Heart left ventricle (tissue), 16 donors: ENCODE measurements at places on chromosomes 7 and 10. TPM values are rescaled to one million over a fixed set of nuclear protein-coding genes. Genes with fewer than 3 reads are reported as not detected.

GRCh38 chr10:34049469-34049868, 715.0 kb upstream of the NRP1 start:
- DNase-seq: no peak

DNA sequence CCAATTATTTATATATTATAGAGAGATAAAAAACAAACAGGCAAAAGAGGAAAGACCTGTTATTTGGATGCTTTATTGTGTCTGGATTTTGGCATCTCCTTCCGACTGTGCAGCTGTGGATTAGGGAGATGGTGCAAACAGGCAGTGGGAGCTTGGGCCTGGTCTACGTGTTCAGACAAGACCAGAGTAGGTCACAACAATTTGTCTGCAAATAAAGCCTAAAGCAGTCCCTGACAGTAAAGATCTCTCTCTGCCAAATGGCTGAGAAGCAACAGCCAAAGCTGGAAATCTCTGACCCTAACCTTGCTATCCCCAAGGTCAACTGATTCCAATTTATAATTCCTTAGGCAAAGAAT, 82.0 kb downstream of the ABLIM1 start:
- no peak for DNase-seq

- DNase-seq: no peak
Measured at GRCh38 chr10:52469970-52470705, 156.1 kb downstream of the DKK1 start.

GRCh38 chr10:84546609-84547008, 218.2 kb downstream of the CCSER2 start:
- DNase-seq: no peak

- no peak for DNase-seq
Measured at GRCh38 chr7:111238886-111239285, 148.0 kb downstream of the LRRN3 start.

GRCh38 chr10:6755781-6756460, 175.8 kb upstream of the PRKCQ start:
- DNase-seq: no peak

- no peak for DNase-seq
Measured at GRCh38 chr10:111130471-111130870, 53.6 kb downstream of the ADRA2A start.

DNA sequence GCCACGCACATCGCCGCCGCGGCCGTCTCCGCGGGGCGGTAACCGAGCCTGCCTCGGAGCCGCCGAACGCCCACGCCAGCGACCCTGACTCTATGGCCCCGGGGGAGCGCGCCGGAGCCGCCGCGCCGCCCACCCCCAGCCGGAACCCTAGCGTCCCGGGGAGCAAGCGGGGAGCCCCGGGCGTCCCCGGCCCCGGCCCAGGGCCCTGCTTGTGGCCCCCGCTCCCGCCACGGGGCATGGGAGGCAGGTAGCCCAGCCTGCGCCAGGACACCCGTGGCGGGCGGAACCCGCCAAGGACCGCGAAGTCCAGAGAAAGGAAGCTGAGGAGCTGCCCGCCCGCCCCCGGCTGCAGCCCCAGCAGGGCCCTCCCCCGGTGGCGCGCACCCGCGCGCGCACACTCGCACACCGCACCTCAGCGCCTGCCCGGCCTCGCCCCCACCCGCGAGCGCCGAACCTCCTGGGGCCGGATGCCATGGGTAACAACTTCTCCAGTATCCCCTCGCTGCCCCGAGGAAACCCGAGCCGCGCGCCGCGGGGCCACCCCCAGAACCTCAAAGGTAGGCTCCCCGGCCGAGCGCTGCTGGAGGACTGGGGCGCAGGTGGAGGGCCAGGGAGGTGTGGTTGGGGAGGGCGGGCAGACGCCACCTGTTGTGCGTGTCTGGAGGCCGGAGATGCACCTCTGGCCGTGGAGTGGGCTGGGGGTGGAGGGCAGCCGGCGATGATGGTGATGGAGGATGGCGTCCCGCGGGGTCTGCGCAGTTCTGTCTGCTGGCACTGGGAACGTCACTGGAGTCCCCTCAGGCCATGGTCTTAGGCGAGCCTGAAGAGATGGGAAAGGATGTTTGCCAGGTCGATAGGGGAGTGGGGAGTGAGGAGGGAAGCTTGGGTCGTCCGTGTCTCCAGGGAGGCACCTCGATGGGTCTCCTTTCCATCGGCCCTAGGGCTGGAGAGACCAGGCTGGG, 692 bp downstream of the NEURL1 start:
- no peak for DNase-seq

DNA sequence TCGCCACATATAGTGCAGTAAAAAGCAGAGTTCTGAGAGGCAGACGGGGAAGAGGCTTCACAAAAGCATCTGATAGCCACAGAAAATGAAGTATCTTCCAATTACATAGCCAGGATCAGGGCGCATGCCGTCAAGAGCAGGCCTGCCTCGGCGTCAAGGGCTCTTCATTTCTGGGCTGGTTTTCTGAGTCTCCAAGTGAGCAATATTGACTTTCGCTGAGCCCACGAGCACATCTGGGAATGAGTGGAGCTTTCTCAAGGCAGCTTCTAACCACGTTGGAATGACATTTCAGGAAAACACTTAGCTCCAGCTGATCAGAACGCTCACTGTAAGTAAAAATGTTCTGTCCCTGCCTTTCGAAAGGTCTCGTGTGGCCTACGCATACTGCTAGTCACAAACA, 51.9 kb downstream of the CLRN3 start:
- DNase-seq: no peak

DNA sequence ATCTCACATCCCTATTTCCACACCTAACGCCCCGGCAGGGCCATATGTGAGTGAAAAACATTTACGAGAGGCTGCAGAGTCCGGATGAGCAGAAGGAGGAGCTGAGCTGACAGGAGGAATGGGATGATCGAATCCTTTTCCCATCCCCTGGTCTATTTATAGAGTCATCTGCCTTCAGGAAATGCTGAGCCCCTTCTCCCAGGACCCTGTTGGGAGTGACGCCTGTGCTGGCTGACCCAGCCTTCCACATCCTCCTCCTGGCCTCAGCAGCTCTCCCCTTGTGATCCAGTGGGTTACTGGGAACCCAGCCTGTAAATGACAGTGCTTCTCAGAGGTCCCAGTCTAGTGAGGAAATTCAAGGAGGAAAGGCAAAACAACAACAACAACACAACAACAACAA, 16.6 kb downstream of the DENND2A start:
- peak; percentile 60 for DNase-seq

The PRF1 gene
- 3.6 TPM for total RNA-seq

The TSPAN33 gene
- total RNA-seq: 8.8 TPM

- no peak for DNase-seq
Measured at GRCh38 chr7:101950450-101951119, 133.2 kb downstream of the CUX1 start.

DNA sequence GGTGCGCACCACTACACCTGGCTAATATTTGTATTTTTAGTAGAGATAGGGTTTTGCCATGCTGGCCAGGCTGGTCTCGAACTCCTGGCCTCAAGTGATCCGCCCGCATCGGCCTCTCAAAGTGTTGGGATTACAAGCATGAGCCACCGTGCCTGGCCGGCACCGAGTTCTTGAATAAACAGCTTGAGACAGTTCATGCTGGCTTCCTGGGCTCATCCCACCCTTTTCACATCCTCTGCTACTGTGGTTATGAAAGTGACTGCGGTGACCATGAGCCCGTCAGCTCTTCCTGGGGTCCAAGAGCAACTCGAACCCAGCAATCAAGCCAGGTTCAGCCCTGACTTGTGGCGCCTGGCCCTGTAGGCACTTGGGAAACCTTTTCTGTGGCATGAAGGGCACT, 38.7 kb downstream of the HIP1 start:
- no peak for DNase-seq

GRCh38 chr7:143172354-143172753, 10.9 kb upstream of the TAS2R39 start:
- no peak for DNase-seq

The SLC39A12 gene
- not detected for total RNA-seq

The ZNF365 gene
- total RNA-seq: 0.19 TPM

The VGF gene
- total RNA-seq: not detected

- DNase-seq: no peak
Measured at GRCh38 chr10:73979141-73979808, 18.6 kb upstream of the VCL start.

DNA sequence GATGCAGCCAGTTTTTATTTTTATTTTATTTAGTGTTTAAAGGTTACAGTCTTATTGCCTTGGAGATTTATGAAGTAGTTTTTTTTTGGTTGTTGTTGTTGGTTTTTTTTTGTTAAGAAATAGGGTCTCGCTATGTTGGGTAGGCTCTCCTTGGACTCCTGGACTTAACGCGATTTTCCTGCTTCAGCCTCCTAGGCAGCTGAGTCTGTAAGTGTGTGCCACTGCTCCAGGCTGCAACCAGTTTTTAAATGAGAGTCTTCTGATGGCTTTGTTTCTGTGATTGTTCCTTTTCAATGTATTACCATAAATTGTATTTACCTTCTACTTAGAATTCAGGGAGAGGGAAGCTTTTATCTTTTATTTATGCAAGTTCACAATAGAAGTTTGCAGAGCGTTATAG, 62.8 kb downstream of the BICC1 start:
- DNase-seq: no peak

DNA sequence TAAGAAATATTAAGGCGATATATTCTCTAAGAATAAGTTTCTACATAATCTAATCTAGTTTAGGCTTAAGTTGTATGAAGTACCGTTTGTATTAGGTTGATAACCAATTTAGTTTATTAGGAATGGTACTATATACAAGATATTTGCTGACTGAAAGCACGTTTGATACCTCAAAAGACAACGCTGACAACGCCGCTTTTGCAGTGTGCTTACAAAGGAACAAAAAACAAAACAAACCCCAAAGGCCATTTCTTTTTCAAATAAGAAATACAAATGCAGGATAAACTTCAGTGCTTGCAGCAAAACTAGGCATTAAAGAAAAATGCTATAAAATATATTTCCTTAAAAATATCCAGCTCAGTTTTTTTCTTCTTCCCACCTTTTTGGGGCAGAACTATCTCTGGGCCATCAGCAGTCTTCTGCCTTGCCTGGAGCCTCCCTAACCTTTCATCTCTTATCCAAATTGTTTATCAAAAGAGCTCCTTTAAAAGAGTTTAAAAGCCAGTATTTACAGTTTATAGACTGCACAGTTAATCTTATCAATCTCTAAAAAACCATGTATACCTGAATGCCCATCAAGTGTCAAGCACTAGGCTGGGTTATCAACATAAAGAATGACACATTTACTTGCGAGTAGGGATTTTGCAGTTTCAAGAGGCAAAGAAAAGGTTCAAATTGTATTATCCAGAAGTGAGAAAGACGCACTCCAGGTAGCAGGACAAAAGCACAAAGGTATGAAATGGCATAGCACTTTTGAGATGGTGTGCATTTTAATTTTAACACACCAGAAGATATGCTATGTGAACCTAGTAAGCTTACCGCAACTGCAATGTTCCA, 4.1 kb upstream of the KMT2E start:
- DNase-seq: no peak

The NAT16 gene
- total RNA-seq: not detected

GRCh38 chr10:101744267-101744666, 31.6 kb downstream of the FGF8 start:
- DNase-seq: no peak

DNA sequence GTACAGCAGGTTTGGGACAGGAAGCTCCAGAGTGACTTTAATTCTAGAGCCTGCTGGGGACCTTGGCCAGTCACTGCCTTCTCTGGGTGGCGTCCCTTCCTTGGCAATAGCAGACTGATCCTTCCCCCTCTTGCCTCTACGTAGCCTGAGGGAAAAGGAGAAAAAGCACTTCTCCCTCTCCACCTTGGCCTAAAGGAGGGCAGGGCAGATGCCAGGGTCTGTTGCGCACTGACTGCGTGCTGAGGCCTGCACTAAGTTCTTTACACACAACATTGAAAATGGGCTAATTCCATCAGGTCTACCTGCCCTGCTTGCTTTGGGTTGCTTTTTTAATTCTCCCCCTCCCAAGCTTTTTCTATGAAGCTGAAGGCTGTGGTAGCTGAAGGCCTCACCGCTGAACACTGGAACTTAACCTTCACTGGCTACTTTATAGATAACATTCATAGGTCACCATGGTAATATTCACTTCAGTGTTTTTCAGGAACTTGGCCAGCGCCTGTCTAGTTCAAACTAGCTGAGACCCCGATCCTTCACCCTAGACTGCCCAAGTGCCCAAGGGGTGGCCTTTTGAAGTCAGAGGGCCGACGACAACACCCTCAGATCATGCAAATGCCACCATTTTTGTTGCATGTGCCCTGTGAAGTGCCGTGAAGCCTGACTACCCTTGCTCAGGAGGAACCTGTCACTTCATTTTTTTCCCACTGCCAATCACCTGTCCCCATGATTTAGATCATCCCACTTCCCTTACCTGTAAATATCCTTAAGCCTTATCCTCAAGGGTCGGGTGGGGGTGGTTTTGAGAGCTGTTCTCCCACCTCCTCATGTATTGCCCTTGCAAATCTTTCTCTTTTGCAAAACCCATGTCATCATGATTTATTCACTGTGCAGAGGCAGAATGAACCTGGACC, 28.7 kb downstream of the PRF1 start:
- DNase-seq: peak; percentile 11

DNA sequence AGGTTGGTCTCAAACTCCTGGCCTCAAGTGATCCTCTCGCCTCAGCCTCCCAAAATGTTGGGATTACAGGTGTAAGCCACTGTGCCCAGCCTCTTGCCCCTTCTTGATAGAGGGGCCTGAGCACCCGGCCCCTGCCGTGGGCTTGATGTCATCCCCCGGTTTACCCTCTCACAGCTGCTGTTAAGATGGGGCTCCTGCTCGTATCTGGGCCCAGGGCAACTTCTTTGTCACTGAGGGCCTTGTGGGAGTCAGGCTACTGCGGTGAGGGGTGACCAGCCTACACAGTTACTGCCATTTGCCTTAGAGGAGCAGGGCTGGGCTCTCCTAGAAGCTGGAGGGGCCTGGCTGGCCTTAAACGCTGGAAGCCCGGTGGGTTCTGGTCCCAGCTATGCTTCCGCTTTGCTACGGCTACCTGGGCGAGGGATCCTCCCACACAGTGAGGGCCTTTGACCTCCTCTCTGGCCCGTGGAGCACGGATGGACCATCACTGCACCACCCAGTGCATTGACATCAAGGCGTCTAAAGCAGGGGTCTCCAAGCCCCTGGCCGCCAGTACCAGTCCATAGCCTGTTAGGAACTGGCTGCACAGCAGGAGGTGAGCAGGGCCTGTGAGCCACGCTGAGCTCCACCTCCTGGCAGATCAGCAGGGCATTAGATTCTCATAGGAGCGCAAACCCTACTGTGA, 1.1 kb upstream of the TMEM130 start:
- no peak for DNase-seq

GRCh38 chr10:74081192-74081803, 69.3 kb downstream of the AP3M1 start:
- no peak for DNase-seq

The LIPF gene
- total RNA-seq: not detected

- DNase-seq: no peak
Measured at GRCh38 chr10:132544744-132545658, 7.4 kb downstream of the INPP5A start.

The CYP26C1 gene
- total RNA-seq: not detected

The FAM241B gene
- total RNA-seq: 4.5 TPM

The ANKRD22 gene
- total RNA-seq: not detected

- no peak for DNase-seq
Measured at GRCh38 chr10:49408519-49409306, 12.8 kb upstream of the DRGX start.

The CLDN4 gene
- total RNA-seq: not detected
